ENCODE measurements at places on chromosomes 4 and X. TPM values are rescaled to one million over a fixed set of nuclear protein-coding genes. Genes with fewer than 3 reads are reported as not detected.

The SH3D19 gene
- not detected for total RNA-seq

The CLNK gene
- 0.89 TPM for total RNA-seq

The ASB11 gene
- total RNA-seq, result not detected

The GIMD1 gene
- total RNA-seq, result not detected

The RPS6KA6 gene
- 0.27 TPM for total RNA-seq

The KLB gene
- not detected for total RNA-seq

The SHISA3 gene
- 0.80 TPM for total RNA-seq

The CXCL3 gene
- total RNA-seq, result 0.14 TPM
